ENCODE measurements at places on chromosomes 13 and 19.

- peak; percentile 97 for DNase-seq
Observed at GRCh38 chr19:17469481-17470067, 750 bp upstream of the SLC27A1 start.

- no peak for DNase-seq
Observed at GRCh38 chr13:40657307-40657706, 9.1 kb downstream of the FOXO1 start.

GRCh38 chr13:75806117-75806516, 170.0 kb downstream of the LMO7 start:
- DNase-seq = no peak

- DNase-seq = no peak
Observed at GRCh38 chr19:17411801-17412200, 6.4 kb upstream of the BST2 start.

DNA sequence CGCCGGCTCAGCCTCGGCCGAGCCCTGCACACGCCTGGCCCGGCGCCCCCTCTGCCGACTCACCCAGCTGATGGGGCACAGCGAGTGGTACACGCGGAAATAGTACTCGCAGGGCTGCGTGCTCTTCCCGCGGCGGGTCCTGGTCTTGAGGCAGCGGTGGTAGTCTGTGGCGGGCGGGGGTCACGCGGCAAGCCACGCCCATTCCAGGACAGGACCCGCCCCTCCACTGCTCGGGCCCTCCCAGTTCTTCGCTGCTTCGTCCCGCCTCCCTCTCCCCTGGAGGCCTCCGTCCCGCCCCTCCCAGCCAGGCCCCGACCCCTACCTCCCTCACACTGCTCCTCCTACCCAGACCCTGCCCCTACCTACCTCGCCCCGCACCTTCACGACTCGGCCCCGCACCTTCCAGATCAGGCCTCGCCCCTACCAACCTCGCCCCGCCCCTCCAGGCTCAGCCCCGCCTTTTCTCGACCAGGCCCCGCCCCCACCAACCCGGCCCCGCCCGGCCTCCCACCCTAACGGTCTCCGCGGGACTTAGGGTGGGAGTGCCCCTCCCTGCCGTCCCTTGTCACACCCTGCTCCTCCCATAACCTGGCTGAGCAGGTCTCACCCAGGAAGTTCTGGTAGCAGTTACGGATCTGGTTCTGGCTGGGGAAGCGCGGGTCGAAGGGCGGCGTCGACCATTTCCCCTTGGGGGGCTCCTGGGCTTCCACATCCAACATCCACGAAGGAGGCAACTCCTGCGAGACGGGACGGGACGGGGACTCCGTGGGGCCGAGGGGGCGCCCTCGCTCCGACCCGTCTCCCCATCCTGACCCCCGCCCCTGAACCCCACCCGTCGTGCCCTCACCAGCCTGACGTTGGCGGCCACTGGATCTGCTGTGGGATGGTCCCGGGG, 469 bp downstream of the COX6B2 start:
- peak; percentile 54 for DNase-seq

- no peak for DNase-seq
Observed at GRCh38 chr13:68676513-68677115, 1431.0 kb upstream of the ATXN8OS start.

DNA sequence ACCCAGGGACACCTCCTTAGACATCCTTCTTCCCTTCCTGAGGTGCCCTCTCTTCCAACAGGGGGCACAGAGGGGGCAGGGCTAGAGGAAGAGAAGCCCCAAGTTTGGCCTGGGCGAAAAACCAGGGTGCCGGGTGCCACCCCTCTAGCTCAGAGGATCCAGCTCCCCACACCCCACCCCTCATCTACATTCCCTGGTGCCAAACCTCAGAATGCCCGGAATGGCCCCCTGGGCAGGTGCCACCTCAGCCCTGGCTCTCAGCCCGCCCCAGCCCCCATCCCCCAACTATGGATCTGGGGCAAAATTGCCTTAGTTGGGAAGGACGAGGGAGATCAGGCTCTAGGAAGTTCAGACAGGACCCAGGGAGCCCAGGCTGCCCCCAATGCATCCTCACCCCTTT, 2.0 kb downstream of the CNN1 start:
- DNase-seq = no peak

- no peak for DNase-seq
Observed at GRCh38 chr19:49335071-49335783, at the start of gene CD37. TSS of gene CD37 (plus strand) at chr19:49335406. CDS start at chr19:49335541, 135 bp downstream.

DNA sequence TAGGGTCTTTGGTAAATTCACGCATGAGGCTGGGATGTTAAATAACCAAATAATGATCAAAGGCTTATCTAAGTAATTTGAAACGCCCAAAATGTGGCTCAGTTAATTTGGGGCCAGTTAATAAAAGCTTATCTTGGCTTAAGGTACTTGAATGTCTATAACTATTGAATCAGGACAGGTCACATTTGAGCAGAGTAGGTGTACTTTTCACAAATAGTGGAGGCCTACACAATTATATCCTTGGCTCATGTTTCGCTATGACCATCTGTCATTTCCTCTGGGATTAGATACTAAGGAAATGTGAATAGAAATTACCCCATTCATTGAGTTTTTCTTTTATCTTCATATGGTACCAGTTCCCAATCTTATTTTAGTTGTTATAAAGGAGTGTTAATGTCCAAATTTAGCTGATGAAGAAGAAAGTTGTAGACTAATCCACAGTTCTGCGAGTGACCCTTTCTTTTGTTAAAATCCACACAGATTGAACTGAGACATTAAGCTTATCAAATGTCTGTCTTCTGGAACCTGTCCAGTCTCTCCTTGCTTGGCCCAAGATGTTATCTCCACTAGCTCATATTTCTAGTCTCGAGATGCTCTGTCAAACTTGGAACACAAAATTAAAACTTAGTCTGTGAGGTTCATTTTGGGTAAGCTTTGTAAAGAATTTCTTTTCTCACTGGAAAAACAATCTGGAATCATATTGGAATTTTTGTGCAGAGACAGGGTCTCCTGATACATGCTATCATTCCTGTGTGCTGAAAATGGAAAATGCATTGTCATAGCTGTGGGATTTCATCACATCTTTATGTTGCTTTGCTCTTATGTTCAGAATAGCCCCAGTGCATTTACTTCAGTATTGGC, 31.0 kb downstream of the SLAIN1 start:
- peak; percentile 92 for DNase-seq

DNA sequence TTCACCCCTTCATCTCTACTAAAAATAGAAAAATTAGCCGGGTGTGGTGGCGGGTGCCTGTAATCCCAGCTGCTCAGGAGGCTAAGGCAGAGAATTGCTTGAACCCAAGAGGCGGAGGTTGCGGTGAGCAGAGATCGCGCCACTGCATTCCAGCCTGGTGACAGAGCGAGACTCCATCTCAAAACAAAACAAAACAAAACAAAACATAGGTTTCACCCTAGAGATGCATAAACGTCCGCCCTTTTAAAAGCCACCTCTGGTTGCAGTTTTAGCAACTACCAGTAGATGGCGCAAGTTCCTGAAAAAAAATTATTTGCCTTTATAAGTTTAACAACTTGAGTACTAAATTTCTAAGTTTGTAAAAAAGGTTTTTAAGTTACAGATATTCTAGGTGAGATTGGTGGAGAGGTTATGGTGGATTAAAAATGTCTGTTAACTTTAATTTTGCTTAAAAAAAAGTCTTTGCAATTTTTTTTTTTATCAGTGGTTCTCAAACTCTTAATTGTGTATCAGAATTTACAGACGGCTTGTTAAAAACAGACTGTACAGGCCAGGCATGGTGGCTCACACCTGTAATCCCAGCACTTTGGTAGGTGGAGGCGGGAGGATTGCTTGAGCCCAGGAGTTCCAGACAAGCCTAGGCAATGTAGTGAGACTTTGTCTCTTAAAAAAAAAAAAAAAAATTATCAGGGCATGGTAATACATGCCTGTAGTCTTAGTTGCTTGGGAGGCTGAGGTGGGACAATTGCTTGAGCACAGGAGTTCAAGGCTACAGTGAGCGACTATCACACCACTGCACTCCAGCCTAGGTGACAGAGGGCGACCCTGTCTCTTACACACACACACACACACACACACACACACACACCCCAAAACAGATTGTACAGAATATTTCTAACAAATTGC, 42.1 kb downstream of the NAA16 start:
- peak; percentile 22 for DNase-seq

DNA sequence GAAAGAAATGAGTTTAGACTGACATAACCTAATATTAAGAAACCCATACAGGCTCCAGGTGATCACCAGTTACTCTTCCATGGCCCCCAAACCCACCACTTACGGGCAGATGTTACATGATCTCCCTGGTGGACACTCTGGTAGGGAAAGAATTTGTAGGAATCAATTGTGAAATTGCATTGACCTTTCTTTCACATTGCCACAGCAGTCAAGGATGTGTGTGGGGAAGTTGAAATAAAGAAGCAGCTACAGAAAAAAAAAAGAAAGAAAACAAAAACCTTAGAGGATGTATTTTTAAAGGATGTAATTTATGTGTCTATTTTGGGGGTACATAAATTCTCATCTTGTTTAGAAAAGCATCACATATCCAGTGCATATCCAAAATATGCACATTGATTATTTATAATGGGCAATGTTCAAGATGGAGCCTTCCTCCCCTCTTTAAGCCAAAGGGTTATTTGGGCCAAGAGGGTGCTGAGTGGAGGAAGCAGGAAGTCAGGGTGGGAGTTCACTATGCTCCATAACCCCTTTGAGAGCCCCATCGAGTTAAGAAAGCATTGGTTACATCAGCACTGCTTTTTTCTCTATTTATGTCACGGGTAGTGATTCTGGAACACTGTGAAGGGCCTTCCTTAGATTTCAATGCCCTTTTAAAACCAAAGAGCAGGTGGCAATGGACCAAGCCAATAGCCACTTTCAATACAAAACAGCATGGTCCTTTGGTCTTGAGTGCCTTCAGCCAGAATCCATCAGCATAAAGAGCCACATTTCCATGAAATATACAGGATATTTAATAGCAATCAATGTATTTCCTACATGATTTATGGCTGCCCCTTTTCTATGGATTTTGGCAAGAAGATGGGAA, 169.6 kb downstream of the LACC1 start:
- no peak for DNase-seq

DNA sequence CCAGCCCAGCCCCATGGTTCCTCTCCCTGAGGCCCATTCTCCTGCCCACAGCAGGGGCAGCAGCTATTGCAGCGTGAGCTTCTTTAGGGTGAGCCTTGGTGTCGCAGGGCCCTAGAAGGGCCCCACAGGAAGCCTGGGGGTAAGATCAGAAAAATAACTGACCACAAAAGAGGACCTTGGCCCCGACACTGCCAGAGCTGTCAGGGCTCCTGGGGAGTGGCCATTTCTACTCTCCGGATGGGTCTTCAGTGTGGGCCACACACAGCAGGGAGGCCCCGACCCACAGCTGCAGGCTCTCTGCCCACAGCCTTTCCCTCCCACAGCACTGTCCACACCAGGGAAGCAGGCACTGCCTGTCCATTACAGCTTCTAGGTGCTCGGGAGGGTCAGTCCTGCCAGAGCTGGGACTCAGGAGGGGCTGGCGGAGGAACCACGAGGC, 3.5 kb upstream of the SIGLEC8 start:
- DNase-seq = no peak

DNA sequence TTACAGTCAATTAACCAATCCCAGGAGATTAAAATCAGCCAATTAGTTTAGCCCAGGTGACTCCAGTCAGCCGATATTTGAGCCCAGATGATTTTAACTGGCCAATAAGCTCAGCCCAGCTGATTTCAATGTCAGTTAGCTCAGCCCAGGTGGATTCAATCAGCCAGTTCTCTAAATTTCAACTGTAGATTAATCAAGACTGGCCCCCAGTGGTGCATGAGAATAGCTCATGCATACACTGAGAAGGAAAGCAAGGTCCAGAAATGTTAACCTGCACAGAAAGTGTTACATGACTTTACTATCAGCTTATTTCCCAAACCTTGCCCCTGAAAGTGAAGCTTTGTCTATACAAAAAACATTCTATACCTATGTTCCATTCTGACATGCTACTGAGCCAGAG, 55.4 kb upstream of the ZNF724 start:
- peak; percentile 9 for DNase-seq

GRCh38 chr19:41999071-41999877, 5.2 kb upstream of the ATP1A3 start:
- peak; percentile 68 for DNase-seq

- no peak for DNase-seq
Observed at GRCh38 chr13:46586751-46587514, 34.0 kb downstream of the LRCH1 start.

DNA sequence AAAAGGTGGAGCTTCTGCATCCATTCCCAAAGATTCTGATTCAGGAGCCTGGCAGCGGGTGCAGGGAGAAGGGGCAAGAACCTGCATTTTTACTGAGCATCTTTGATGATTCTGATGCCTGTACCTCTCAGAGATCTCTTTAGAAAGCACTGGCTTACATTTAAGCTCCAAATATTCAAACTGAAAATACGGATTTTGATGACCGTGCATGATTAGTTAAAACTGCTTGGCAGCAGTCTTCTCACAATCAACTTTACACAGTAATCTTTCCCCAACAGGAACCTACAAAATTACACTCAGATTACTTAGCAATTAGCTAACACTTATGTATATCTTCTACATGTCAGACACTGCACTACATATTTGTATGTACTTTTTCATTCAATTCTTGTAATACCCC, 108.9 kb downstream of the DOCK9 start:
- no peak for DNase-seq

- DNase-seq = no peak
Observed at GRCh38 chr19:57165846-57166245, 1.4 kb downstream of the DUXA start.

GRCh38 chr19:6109947-6110346, 353 bp downstream of the RFX2 start:
- DNase-seq = no peak

DNA sequence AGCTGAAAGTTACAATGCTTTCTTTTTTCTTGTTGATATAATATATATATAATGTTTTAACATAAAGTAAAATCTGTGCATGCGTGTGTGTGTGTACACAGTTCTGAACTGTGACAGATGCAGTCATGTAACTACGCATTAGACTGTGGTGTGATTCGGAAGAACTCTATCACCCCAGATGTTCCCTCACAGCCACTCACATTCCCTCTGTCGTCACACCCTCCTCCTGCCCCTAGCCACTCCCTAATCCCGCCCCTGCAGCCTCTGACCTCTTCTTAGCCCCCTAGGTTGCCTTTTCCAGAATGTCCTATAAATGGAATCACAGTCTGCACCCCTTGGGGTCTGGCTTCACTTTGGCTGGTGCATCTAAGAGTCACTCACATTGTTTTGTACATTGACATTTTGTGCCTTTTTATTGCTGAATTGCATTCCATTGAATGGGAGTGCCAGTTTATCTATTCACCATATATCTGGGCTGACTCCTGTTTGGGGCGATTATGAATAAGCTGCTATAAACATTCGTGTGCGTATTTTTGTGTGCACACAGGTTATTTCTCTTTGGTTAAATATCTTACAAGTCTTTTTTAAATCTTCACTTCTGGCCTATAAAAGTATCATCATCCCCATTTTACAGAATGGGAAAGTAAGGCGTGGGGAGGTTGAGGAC, 20.4 kb downstream of the DHRS12 start:
- DNase-seq = peak; percentile 62

Data from NCI-H2171 treated with DMSO at 0.1 percent for 48 hours (cell line).